Stimulated activated CD4-positive, alpha-beta T cell treated with anti-CD3 and anti-CD28 coated beads, Interleukin-15, amount 100 ng/mL, for 24 hours (primary cell): ENCODE measurements at places on chromosomes 1 and 21.
A peak's percentile ranks its signal among the peaks of the same experiment; 100 is the strongest.

DNA sequence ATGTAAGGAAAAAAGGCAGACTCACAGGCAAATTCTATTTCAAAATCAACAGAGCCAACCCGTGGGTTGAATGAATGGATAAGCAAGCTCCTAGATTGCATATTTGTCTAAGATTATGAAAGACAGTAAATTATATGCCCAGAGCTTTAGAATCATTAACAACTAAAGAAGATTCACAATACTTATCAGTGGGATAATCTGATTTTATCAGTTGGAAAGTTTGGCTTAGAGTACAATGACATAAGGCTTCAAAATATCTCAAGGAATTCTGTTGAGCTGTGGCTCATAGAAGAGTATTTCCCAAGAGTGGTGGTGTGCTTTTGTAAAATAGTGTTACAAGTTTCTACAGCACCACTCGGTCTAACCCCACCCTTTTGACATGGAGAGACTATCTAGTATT is 85.5 kb downstream of the ADAMTS1 start:
- DNase-seq = no peak

- DNase-seq = peak; percentile 13
Observed at GRCh38 chr1:172898866-172899265, 151.9 kb downstream of the TNFSF18 start.

DNA sequence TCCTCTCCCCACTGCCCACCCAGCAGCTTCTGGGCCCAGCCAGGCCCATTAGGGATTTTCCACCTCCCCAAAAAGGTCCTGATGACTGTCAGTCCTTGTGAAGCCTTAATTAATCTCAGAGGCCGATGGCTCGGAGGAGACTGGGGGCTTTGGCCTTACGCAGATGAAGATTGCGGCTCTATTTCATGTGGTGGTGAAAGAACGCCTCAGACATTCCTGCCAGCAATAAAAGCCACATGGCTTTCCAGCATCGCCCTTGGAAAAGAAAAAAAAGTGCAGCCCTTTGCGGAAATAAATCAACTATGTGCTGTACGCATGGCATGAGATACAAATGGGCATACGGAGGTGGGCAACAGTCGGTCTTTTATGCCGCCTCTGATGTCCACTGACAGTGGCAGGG is 6.6 kb upstream of the RUNX3 start:
- DNase-seq = no peak

DNA sequence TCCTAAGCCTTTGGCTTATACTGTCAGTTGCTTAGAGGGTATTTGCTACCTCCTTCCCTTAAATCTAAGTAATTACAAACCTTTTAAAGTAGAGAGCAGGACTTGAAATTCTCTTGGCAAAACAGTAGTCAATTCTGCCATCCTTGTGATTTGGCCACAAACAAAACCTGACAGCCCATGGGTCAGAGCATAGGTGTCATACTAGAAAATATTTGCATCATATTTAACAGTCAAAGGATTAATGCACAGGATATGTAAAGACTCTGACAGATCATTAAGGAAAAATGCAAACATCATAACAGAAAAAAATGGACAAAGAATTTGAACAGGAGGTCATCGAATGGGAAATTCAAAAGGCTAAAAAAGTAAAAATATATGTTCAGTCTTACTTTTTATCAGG is 50.5 kb downstream of the ZFYVE9 start:
- DNase-seq = no peak

- DNase-seq = no peak
Observed at GRCh38 chr1:193589597-193590040, 403.2 kb upstream of the B3GALT2 start.

GRCh38 chr1:52635321-52636089 is 2.5 kb downstream of the SHISAL2A start:
- no peak for DNase-seq

- DNase-seq = no peak
Observed at GRCh38 chr1:241836941-241837340, 11.1 kb upstream of the EXO1 start.

DNA sequence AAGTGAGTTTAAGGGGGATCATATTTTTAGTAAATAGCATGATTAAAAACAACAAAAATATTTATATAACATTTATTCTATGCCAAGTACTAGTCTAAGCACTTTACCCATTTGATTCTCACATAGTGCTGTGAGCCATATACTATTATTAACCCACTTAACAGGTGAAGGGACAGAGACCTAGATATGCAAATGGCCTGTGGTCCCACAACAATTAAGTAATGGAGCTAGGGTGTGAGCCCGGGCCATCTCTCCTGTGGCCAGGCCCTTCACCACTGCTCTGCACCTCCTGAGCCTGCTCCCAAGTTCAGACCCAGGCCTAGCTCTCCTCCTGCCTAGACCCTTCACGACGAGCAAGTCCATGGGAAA is 537 bp downstream of the ASCL5 start:
- DNase-seq = no peak

DNA sequence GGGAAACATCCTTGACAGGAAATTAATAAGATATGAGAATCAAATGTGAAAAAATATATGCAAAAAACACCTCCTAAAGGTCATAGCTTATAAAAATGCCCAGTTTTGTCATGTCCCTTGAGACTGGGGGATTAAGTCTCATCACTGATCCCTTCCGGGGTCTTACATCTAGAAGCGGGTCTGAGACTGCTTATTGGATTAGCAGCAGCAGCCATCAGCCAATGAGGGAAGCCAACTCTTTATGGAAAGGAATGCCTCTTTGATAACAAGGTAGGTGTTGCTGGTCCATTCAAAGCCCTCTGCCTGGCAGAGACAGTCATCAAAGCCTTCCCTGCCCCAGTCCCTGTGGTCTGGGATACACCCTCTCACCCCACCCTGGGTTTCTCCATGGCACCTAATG is 3.9 kb upstream of the CACNA1S start:
- DNase-seq = no peak

DNA sequence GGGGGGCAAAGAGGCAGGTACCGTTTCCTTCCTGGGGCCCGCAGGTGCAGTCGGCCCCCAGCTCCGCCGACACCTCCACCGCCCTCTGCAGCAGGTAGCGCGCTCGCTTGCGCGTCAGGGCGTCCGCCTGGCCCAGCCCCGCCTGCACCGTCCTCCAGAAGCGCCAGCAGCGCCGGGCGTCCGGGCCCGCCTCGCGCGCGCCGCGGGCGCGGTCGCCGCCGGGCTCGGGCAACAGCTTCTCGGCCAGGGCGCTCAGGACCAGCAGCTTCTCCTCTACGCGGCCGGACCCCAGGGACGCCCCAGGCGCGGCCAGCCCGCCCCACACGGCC is 863 bp downstream of the TARBP1 start:
- peak; percentile 81 for DNase-seq

DNA sequence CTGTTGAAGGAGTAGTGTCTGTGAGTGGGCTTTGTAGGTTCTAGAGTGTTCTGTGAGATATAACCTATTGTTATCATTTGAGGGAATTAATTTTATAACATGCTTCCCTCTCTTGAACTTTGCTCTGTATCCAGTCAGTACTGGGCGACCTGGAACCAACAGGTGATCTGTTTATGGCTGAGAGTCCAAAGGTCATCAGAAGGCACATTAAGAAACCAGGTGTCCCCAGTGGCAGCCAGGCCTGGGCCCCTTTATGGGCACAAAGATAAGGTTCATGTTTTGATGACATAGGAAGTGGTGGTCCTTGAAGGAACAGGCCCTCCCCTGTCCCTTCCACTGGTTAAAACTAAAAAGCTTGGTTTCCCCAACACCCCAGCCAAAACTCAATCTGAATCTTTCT is 61.1 kb downstream of the FHAD1 start:
- DNase-seq = no peak

DNA sequence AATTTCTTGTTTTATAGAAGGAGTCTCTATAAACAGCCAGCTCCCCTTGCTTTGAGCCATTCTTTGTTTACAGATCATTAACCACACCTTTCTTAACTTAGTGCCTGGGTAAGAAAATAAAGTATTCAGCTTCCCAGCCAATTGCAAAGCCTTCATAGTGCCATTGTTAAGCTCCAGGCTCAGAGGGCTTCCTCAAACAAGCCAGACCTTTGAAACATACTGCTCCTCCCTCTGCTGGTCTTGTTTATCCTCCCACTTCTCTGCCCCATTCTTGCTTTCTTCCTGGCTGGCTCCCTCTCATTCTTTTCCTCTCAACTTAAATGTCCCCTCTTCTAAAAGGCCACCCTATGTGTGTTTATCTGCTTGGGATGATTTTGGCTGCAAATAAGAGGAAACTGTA is 319.4 kb upstream of the ST6GALNAC5 start:
- DNase-seq = no peak

DNA sequence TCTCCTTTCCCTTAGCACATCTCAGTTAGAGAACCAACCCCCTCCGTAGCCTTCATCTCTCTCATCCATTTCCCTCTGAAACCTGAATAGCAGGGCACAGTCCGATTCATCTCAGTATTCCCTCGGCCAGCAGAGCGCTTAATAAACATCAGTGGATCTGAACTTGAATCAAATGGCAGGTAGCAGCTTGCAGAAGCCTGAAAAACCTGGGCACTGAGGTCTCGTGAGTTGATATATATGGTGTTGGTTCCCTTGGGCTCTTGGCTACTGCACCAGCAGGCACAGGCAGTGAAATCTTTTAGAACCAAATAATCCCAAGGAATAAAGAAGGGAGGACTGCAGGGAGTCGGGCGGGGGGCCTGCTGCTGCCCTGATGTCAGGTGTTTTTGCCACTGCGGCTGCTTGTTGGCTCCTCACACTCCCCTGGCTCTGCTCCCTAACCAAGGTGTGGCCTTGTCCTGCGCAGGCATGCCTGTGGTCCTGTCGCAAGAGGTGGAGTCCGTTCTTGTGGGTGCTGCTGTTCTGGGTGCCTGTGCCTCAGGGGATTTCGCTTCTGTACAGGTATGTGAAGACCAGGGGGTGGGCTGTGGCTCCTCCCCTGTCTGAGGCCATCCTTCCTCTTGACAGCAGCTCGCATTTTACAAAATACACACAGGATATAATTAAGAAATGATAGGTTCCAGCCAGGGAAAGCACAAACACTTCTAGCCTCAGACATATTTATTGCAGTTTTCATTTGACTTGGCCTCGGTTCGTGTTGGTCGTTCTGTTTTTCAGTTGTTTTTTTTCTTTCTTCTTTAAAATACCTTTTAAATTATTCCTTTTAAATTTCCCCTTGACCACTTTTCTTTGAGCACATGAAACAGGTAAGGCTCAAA is 140.9 kb upstream of the HOOK1 start:
- DNase-seq = no peak

DNA sequence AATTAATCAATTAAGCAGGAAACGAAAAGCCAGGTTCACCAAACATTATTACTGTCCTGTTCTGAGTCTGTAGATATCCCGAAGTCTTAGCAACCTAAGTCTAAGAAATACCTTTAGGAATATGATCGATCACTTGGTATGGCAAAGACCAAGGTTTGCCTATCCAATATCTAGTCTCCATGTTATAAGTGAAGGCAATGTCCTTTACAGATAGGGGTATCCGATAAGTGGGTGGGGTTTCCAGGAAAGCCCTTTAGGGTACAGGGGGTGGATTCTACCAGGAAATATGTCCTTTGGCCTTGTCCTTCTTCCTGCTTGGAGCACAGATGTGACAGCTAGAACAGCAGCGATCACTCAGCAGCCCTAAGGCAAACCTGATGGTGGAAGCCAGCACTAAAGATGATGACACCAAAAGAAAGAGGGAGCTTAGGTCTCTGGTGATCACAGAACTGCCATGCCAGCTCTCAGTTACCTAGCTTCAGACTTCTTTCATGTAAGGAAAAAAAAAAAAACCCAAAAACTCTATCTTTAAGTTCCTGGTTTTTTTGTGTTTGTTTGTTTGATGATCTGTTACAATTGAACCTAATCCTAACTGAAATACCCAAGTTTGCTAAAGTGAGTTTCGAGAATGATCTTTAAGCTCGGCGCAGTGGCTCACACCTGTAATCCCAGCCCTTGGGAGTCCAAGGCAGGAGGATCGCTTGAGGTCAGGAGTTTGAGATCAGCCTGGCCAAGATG is 40.8 kb downstream of the DSTYK start:
- DNase-seq = no peak

DNA sequence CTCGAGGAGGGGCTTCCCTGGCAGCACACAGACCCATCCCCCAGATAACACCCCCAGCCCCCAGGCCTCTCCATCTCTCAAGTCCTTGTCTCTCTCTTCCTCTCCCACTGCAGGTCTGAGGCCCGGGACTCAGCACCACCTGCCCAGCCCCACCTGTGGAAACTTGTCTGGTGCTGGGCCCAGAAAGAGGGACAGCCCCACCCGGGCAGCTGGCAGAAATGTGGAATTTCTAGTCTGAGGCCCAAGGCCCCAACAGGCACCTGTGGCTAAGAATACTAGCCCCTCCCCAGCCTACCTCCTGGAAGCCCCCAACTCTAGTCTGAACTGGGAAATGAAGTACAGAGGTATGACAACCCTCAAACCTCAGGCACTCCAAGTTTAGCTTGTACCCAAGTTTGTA is 15.4 kb downstream of the TTC39A start:
- no peak for DNase-seq

DNA sequence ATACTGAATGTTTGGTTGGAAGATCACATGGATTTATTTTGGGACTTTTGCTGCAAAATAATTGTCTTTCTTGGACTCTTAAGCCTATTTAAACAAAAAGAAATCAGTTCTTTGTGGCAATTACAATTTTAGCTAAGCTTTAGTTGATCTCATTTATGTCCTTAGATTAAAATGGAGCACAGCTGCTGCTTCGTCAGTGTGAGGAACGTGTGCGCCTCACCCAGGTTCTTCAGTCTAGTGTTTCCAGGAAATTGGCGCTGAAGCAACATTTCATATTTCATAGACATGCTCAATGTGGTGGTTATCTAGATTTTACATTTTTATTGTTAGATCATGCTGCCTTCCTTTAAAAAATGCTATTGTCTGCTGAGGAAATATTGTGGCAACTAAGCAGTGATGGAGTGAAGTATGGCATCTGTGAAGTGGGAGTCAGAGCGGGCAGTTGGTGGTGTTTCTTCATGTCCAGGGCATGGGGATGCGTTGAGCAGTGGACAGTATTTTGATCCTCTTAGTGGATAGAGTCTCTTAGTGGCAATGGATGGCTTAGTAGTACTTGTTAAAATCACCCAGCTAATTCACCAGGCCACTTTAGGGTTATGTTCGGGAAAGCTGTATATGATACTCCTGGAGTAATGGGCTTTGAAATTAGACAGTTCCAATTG is 5.6 kb downstream of the DDI2 start:
- DNase-seq = no peak

GRCh38 chr1:179313004-179313403 is 19.4 kb downstream of the SOAT1 start:
- DNase-seq = no peak

DNA sequence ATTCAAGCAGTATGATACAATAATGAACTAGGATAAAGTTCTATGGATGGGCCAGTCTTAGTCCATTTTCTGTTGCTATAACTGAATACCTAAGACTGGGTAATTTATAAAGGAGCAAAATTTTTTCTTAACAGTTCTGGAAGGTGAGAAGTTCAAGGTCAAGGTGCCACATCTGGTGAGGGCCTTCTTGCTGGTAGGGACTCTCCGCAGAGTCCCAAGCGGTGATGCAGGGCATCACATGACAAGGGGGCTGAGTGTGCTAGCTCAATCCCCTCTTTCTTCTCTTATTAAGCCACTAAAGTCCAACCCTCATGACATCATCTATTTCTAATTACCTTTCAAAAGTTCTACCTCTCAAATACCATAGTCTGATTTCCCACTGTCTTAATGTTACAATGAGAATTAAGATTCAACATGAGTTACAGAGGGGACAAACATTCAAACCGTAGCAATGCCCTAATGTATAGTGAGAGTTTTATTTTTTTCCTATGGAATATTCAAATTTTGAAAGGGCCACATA is 92.2 kb upstream of the QSOX1 start:
- no peak for DNase-seq
